ENCODE measurements at places on chromosomes 1 and 21.

GRCh38 chr1:54826226-54826816, 25.2 kb upstream of the TTC22 start:
- no peak for DNase-seq

GRCh38 chr21:46057111-46057709, 40.7 kb upstream of the COL6A2 start:
- no peak for DNase-seq

DNA sequence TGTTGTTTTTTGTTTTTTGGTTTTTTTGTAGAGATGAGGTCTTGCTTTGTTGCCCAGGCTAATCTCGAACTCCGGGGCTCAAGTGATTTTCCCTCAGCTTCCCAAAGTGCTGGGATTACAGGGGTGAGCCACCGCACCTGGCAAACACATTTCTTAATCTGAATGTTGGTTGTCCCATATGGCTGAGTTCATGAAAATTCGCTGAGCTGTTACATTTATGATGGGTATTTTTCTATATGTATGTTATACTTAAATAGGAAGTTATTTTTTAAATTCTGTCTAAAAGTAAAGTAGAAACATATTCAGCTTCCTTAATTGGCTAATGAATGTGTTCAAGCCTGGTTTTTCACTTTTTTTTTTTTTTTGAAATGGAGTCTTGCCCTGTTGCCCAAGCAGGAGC, 75.1 kb downstream of the ASH1L start:
- no peak for DNase-seq

- DNase-seq: peak; percentile 71
Observed at GRCh38 chr1:215749414-215749813, 182.3 kb downstream of the KCTD3 start.

- peak; percentile 95 for DNase-seq
Observed at GRCh38 chr1:178238722-178239510, 145.0 kb downstream of the RASAL2 start.

- DNase-seq: no peak
Observed at GRCh38 chr1:246949956-246950355, 18.2 kb upstream of the AHCTF1 start.

GRCh38 chr21:35294231-35294898, 245.3 kb upstream of the RUNX1 start:
- no peak for DNase-seq

DNA sequence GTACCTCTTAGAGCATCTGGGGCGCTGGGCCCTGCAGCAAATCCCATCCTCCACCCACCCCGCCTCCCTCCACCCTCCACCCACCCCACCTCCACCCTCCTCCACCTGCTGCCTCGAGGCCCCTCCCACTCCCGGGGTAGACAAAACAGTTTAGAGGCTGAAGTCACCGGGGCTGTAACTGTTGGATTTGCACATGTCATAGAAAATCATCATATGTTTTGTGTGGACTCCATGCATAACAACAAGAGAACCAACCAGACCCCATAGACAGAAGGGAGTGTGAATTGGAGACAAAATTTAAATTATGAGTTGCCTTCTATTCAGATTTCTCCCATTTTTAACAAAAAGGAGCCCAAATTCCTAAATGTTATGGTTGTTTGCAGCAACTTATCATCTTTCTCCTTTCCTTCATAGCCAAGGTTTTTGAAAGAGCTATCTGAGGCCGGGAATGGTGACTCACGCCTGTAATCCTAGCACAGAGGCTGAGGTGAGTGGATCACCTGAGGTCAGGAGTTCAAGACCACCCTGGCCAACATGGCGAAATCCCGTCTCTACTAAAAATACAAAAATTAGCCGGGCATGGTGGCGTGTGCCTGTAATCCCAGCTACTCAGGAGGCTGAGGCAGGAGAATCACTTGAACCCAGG, 28.2 kb upstream of the LGALS8 start:
- DNase-seq: no peak

GRCh38 chr1:38120552-38121230, 74.1 kb upstream of the POU3F1 start:
- no peak for DNase-seq

DNA sequence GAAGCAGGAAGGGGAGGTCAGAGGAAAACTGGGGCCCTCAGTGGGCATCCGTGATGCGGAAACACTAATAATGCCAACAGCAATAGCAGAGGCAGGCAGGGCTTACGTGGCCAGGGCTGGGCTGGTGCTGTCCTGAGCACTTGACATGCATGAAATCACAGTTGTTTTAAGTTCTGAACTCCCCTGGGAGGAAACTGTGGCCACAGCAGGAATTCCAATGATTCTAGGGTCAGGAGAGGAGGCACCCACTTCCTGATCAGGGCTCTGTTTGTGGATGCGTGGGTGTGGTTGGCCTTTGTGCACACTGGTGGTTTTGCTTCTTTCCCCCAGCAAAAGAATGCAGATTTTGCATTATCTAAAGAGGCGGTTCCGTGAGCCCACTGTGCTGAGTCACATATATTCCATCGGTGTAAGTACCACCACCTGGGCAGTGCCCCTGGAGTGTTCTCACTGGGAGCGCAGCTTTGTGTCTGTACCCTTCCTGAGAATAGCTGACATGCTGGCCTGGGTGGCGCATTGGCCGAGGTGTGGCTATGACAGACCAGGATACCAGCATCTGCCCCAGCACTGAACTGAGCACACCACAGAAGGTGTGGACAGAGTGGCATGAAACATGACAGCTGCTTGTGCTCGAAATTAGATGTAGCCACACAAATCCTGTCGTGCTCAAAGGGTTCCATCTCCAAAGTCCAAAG, 71.0 kb downstream of the PDE9A start:
- peak; percentile 43 for DNase-seq

DNA sequence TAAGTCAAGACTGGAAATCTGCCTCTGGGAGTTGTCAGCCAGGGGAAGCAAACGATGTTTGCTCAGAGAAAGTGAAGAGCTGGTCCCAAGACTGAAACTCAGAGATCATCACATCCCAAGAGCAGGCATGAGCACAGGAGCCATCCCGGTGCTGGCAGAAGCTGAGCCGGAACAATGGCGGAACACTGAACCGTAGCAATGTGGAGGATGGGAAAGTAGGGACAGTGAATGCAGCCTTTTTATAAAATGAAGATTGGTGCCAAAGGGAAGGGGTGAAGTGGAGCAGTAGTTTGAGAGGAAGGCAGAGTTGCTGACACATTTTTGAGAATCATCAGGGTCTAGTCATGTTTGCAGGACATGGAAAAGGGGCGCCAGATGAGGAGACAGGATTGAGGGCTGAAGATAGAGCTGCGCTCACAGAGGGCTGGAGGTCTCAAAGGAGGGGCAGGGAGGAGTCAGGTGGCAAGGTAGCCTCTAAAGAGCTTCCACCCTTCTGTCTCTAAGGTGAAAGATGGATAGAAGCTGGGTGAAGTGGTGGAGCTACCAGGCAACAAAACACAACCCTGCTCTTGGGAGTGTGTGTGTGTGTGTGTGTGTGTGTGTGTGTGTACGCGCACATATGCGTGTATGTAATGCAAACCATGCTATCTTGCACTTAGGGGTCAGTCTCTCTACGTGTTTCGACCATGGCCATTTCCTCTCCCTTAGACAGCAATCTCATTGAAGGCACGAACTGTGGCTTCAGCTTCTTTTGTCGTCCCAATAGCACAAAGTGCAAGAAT, 94.3 kb upstream of the IRF2BP2 start:
- no peak for DNase-seq

DNA sequence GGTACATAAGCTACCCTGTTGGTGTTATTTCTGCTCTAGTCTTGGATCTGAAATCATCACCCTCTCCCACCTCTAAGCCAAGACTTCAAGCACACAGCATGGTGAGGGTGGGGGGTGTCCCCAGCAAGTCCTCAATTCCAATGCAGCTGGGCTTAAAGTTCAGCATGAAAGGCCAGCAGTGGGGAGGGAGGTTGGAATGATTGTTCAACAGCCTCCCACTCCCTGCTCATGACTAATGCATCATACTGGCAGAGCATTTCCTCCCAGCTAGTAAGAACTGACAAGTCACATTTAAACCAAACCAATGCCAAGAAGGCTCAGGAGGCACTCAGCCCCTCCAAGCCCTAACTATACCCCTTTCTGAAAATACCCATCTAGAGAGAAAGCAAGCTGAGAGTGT, 50.1 kb downstream of the TIAM1 start:
- peak; percentile 19 for DNase-seq

DNA sequence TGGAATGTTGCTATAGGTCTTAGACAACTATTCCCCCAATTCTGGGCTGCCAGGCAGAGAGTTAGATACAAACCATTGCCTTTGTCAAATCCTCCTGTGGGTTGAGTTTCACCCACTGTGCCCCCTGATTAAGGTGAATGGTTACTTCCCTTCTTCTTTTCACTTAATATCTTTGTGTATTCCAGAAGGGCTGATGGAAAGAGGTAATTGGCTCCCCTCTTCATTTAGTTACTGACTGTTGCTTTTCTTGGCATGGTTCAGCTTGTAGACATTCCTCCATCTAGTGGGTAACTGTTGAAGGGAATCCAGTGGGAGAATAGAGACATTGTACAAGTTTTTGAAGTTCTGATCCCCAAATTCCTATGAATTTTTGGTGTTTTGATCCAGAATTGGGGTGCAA, 43.8 kb upstream of the MACF1 start:
- no peak for DNase-seq

GRCh38 chr1:112358061-112358770, 37.8 kb upstream of the CTTNBP2NL start:
- DNase-seq: no peak

- DNase-seq: no peak
Observed at GRCh38 chr1:44802306-44803061, 2.3 kb downstream of the PLK3 start.

DNA sequence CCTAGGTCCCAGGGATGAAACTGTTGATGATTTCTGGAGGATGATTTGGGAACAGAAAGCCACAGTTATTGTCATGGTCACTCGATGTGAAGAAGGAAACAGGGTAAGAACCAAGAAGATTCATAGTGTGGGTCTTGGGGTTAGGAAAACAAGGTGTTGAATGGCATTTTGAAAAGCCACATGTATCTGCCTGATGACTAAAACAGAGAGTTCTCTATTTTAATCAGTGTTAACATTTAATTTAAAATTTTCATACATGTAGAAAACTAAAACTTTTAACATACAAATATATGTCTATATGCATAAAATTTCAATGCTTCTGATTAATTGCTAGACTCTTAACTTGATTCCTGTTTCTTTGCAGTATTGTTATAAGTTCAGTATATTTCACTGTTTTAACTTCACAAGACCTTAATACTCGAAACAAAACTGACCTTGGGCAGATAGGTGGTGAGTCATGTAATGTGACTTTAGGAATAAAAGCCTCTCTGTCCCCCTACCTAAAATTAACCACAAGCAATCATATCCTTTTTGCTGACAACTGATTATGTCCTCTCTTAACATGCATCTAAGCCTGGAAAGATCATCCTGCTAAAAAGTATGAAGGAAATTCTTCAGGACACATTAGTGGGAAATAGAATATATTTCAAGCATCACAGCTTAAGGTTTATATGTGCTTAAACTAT, 95.6 kb downstream of the PTPRC start:
- DNase-seq: no peak

- no peak for DNase-seq
Observed at GRCh38 chr1:63537940-63538339, 14.6 kb downstream of the EFCAB7 start.

- DNase-seq: peak; percentile 42
Observed at GRCh38 chr1:244970236-244970743, 105.9 kb upstream of the HNRNPU start.

DNA sequence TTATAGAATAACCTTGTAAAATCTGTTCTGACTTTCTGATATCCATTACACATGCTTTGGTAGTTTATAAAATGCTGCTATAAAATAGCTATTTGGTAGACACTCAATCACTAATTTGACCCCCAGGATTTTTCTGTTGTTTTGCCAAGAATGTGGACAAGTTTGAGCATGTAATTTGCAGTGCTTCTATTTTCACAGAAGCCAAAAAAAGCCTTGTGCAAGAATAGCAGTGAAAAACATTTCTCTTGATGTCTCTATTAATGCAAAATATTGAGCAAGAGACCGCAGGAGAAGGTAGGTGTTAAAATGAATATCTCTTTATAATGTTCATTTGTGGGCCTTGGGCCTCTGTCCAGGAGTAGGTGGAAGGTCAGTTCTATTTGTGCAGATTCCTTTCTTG, 22.5 kb downstream of the MAP3K7CL start:
- no peak for DNase-seq

DNA sequence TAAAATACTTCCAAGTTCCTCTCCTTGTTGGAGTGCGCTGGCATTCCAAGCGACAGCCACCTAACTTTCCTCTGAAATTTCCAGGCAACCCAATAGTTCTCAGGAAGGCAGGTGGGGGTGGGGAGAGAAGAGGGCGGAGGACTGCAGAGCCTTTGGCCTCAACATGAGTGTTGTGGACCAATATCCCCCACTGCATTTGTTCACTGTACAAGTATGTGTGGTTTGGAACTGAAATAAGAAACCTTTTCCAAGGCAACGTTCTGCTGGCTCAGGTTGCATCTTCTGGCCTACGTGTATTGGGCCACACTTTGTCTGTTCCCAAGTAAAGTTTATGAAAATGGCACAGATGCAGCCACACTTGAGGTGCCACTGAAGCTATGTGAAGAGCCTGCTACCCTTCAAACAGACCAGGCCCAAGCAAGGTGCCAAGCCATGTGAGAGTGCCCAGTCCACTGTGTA, 153.4 kb downstream of the DHRS3 start:
- DNase-seq: peak; percentile 87

DNA sequence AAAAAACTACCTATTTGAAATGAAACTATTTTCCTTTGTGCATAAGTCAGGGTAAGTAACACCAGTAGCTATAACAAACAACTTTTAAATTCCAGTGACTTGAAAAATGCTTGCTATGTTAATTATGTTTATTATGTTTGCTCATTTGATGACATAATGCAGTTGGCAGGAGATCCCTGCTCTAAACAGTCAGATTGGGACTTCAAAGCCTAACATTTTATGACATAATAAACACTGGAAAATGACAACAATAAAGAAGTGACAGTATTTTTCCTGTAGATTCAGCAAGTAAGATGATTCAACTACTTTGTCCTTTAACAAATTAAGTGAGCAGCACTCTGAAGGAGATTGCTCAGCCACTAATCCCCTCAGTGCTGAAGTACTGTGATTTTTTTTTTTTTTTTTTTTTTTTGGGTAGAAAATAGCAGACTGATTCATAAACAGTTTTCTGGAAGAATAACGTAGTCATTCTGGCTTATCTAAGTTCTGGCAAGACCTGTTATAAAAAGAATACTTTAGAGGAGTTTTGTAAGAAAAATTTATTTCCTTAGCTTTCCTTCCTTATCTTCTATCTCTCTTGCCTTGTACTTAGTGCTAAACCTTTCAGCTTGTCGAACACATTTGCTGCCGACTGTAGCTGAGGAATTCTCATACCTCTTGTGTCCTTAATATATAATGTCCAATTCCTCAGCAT, 207.2 kb downstream of the PTGER3 start:
- DNase-seq: peak; percentile 48

- no peak for DNase-seq
Observed at GRCh38 chr21:42225571-42226155, 6.7 kb downstream of the ABCG1 start.

DNA sequence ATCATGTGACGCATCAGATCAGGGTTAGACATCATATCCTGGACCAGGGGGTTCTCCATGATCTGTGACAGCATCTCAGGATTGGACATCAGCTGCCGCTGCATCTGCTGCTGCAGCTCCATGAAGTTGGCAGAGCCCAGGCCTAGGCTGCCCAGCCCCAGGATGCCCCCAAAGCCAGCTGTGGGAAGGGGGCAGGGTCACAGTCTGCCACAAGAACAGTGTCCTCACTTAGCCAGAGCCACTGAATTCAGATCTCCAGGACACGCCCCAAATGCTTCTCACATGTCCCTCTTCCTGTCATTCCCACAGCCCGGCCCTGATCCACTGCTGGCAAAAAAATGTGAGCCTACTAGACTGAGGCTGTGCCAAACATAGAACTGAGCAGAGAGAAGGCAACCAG, 3.2 kb downstream of the UBQLN4 start:
- DNase-seq: no peak

- peak; percentile 94 for DNase-seq
Observed at GRCh38 chr21:45386728-45387371, 18.1 kb upstream of the COL18A1 start.

Measured in GM04504 (cell line).